ENCODE measurements at places on chromosomes 7 and 10.

DNA sequence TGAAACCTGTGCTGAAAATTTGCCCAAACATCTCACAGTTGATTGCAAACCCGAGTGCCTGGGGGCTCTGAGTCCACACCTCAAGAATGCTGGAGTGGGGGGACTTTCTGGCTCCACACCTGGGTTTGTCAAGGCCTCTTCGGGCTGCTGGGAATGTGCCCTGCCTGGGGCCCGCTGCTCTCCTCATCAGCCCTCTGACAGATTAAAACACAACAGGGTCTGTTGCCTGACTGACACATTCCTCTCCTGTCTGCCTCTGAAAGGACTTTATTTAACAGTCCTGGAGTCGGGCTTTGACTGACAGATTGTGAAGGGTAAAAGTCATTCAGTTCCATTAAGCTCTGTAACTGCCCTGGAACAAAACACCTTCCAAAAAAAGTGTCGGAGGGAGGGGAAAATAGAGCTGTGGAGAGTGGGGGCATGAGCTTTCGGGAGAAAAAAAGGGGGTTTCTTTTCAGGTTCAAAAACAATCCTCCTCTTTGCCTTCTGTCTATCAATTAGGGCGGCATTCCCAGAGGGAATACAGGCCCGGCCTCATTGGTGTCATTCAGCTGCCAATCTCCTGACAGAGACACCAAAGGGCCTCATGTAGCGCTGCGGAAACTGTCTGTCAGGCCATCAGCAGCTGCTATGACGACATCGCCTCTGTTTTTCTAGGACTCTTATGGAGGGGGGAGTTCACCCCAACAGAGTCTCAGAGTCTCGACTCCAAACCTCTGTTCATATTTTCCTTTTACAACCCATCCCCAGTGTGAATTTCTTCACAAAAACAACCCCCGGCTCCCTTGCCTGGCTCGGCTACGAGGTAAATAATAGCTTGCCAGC, 398.8 kb upstream of the NFE2L3 start:
- H3K4me3 ChIP-seq, result no peak overlapping the region
- H3K27ac ChIP-seq, result no peak overlapping the region
- H3K4me1 ChIP-seq, result no peaks in the 10 kb centered on the region
- peaks cover 5% of the 10 kb centered on the region for H3K27me3 ChIP-seq

- peaks cover 41% of the 10 kb centered on the region for H3K36me3 ChIP-seq
- DNase-seq, result no peak
- no peaks in the 10 kb centered on the region for H3K27me3 ChIP-seq
- no peaks in the 10 kb centered on the region for H3K4me1 ChIP-seq
Observed at GRCh38 chr7:157268540-157268939, 68.3 kb upstream of the DNAJB6 start.

GRCh38 chr7:149431486-149432120, 29.3 kb downstream of the ZNF777 start:
- no peaks in the 10 kb centered on the region for H3K27me3 ChIP-seq
- H3K27ac ChIP-seq, result no peak overlapping the region
- H3K4me3 ChIP-seq, result no peak overlapping the region
- H3K4me1 ChIP-seq, result no peaks in the 10 kb centered on the region

- peaks cover 62% of the 10 kb centered on the region for H3K4me1 ChIP-seq
- no peak overlapping the region for H3K4me3 ChIP-seq
- no peak for DNase-seq
- H3K27ac ChIP-seq, result peak overlapping the region; percentile 69
Observed at GRCh38 chr10:61964949-61965702, 63.6 kb downstream of the ARID5B start.

- no peaks in the 10 kb centered on the region for H3K27me3 ChIP-seq
- H3K36me3 ChIP-seq, result no peaks in the 10 kb centered on the region
- H3K27ac ChIP-seq, result no peak overlapping the region
- H3K4me3 ChIP-seq, result peak overlapping the region; percentile 68
- H3K4me1 ChIP-seq, result peaks cover 22% of the 10 kb centered on the region
- no peak for DNase-seq
Observed at GRCh38 chr7:74290553-74290950, 1.3 kb downstream of the CLIP2 start.

GRCh38 chr10:116385994-116386809, 41.4 kb upstream of the PNLIPRP3 start:
- H3K4me1 ChIP-seq, result no peaks in the 10 kb centered on the region
- H3K4me3 ChIP-seq, result no peak overlapping the region
- peak; percentile 4 for DNase-seq

GRCh38 chr10:94012834-94013233, 19.1 kb downstream of the PLCE1 start:
- no peak for DNase-seq
- H3K36me3 ChIP-seq, result no peaks in the 10 kb centered on the region
- no peak overlapping the region for H3K4me3 ChIP-seq
- H3K4me1 ChIP-seq, result no peaks in the 10 kb centered on the region

DNA sequence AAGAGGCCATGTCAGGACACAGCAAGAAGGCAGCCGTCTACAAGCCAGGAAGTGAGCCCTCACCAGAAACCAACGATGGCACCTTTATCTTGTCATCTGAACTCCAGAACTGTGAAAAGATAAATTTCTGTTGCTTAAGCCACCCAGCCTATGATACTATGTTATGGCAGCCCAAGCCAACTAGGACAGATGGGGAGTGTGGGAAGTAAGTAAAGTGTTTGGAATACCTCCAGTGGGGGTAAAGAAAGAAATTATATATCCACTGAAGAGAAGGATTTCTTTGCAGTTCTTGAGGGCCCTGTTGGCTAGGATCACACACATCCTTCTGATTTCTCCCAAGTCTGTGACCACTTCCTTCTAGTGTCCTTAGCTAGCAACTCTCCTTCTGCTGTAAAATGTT, 384.4 kb downstream of the TNS3 start:
- H3K4me3 ChIP-seq, result no peak overlapping the region
- no peak for DNase-seq
- no peak overlapping the region for H3K27ac ChIP-seq
- no peaks in the 10 kb centered on the region for H3K36me3 ChIP-seq

GRCh38 chr10:20978617-20979016, 81.5 kb upstream of the NEBL start:
- no peaks in the 10 kb centered on the region for H3K36me3 ChIP-seq
- no peak overlapping the region for H3K4me3 ChIP-seq
- no peaks in the 10 kb centered on the region for H3K4me1 ChIP-seq
- no peak for DNase-seq

GRCh38 chr7:151838861-151839381, 38.0 kb downstream of the PRKAG2 start:
- peak overlapping the region; percentile 78 for H3K27ac ChIP-seq
- peak; percentile 86 for DNase-seq
- H3K36me3 ChIP-seq, result no peaks in the 10 kb centered on the region
- H3K4me1 ChIP-seq, result peaks cover 32% of the 10 kb centered on the region
- H3K4me3 ChIP-seq, result peak overlapping the region; percentile 51

DNA sequence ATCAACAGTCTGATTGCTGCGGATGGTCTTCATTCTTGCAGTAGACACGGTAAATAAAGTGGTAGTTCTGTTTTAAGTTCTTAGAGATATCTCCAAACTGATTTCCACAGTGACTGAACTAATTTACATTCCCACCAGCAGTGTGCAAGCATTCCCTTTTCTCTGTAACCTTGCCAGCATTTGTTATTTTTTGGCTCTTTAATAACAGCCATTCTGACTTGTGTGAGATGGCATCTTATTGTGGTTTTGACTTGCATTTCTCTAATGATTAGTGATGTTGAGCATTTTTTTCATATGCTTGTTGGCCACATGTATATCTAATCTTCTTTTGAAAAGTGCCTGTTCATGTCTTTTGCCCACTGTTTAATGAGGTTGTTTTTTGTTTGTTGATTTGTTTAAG, 30.2 kb upstream of the CXCL12 start:
- no peaks in the 10 kb centered on the region for H3K27me3 ChIP-seq
- H3K4me1 ChIP-seq, result no peaks in the 10 kb centered on the region
- no peak for DNase-seq

DNA sequence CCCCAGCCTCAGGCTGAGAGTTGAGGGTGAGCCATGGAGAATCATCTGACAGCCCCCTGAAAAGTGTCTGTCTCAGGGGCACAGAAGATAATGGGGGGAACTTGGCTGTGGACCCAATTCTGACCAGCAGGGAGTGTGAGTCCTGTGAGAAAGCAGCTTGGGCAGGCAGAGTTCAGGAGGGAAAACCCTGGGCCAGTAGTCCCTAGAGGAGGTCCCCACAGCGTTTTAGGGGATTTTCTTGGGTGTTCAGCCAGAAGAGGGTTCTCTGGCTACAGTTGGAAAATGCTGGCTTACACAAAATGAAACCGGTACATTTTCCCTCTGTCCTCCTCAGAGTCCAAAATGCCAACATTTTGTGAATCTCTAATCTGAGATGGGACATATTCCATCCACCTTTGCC, 35.8 kb upstream of the TRIM8 start:
- H3K4me1 ChIP-seq, result no peaks in the 10 kb centered on the region
- DNase-seq, result no peak
- peaks cover 2% of the 10 kb centered on the region for H3K36me3 ChIP-seq

DNA sequence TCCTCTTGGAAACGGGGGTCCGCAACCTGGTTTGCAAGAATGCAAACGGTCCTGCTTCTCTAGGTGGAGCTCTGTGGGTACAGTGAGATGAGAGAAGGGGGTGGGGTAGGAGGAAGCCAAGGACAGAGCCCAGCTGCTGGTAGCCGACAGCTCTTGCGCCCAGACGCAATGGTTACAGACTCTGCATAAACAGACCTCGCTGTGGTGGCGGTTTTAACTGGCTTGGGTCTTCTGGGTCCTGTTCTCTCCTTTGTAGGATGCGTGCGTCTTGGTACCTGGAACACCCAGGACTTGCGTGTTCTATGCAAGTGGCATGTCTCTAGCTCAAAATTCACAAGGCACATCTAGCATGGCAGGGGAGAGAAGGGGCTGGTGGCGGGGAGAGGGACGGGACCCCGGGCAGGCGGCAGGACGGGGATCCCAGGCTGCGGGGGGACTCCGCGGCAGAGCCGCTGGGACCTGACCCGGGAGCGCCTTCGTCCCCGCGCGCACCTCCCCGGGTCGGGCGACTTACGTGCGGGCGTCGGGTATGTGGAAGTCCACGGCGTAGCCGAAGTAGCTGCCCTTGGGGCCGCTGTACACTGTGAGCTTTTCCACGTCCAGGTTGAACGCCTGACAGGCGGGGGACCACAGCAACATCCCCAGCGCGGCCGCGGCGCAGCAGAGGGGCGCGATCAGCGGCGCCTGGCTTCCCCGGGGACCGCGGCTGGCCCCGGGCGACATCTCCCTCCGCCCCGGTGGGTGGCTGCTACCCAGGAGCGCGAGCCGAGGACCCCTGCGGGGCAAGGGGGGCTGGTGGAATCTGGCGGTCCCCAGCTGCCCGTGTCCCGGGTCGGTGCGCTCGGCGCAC, 448 bp downstream of the ITGA8 start:
- no peaks in the 10 kb centered on the region for H3K4me1 ChIP-seq
- no peak overlapping the region for H3K4me3 ChIP-seq

- H3K4me1 ChIP-seq, result peaks cover 9% of the 10 kb centered on the region
- DNase-seq, result no peak
- no peaks in the 10 kb centered on the region for H3K27me3 ChIP-seq
- H3K4me3 ChIP-seq, result no peak overlapping the region
- H3K27ac ChIP-seq, result no peak overlapping the region
- H3K36me3 ChIP-seq, result no peaks in the 10 kb centered on the region
Observed at GRCh38 chr10:110430340-110431273, 67.1 kb upstream of the DUSP5 start.

DNA sequence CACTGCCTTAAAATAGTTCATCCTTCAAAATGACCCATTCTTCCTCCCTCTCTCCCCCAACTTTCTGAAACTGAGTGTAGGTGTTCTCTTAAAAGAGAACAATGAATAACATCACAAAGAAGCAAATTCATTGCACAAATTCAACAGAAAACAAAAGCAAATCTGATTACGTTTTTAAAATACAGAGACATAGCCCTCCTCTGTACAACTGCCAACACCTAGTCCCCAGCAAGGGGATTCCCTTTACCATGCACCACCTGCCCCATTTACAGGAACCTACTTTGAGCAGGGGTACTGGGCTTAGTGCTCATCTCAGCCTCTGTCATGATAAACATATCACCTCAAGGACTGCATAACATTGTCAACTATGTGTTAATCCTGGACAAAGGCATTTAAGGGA, 302.8 kb upstream of the AOAH start:
- no peaks in the 10 kb centered on the region for H3K4me1 ChIP-seq
- no peak for DNase-seq
- peaks cover 1% of the 10 kb centered on the region for H3K36me3 ChIP-seq
- H3K4me3 ChIP-seq, result no peak overlapping the region
- no peaks in the 10 kb centered on the region for H3K27me3 ChIP-seq

- DNase-seq, result no peak
- H3K4me1 ChIP-seq, result no peaks in the 10 kb centered on the region
- no peak overlapping the region for H3K27ac ChIP-seq
Observed at GRCh38 chr7:68862261-68862660, 736.0 kb upstream of the AUTS2 start.

DNA sequence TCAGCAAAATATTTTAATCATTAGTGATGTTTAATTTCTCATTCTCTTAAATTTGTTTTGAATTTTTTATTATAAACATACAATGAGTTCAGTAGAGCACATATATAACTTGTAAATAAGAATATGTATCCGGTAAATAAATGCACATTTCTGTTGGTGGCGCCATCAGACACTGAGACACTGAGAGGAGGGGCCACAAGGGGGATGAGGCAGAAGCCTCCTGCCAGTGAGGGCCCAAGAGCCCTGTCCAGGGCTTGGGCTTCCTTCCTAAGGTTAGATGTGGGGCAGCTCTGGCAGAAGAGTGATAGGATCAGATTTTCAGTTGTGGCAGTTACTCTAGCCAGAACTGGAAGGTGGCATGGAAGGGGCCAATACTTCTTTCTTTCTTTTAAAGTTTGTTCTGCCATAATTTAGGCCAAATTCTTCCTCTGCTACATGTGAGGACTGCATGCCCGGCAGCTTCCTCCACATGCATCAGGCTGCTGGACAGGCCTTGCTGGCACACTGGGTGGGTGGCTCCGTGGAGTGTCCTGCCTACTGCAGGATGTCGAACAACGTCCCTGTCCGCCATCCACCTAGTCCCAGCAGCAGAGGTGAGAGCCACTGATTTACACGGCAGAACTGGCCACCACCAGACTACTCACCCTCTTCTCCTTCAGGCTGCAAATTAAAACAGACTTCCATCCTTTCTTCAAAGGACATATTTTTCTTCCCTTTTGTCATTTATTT, 13.2 kb downstream of the PTPRN2 start:
- peaks cover 5% of the 10 kb centered on the region for H3K4me1 ChIP-seq
- DNase-seq, result no peak
- H3K27ac ChIP-seq, result no peak overlapping the region
- H3K27me3 ChIP-seq, result peaks cover 2% of the 10 kb centered on the region
- no peaks in the 10 kb centered on the region for H3K36me3 ChIP-seq
- H3K4me3 ChIP-seq, result no peak overlapping the region

GRCh38 chr7:117870448-117871130, 2.7 kb downstream of the CTTNBP2 start:
- no peaks in the 10 kb centered on the region for H3K36me3 ChIP-seq
- peaks cover 5% of the 10 kb centered on the region for H3K4me1 ChIP-seq
- no peak overlapping the region for H3K4me3 ChIP-seq

GRCh38 chr7:41825927-41826480, 123.1 kb upstream of the INHBA start:
- no peaks in the 10 kb centered on the region for H3K27me3 ChIP-seq
- no peaks in the 10 kb centered on the region for H3K4me1 ChIP-seq
- no peak overlapping the region for H3K27ac ChIP-seq
- no peak overlapping the region for H3K4me3 ChIP-seq
- no peaks in the 10 kb centered on the region for H3K36me3 ChIP-seq
- DNase-seq, result no peak

GRCh38 chr7:77368974-77369373, 47.2 kb downstream of the GSAP start:
- DNase-seq, result no peak
- peaks cover 9% of the 10 kb centered on the region for H3K36me3 ChIP-seq
- no peak overlapping the region for H3K27ac ChIP-seq
- H3K4me1 ChIP-seq, result no peaks in the 10 kb centered on the region
- no peaks in the 10 kb centered on the region for H3K27me3 ChIP-seq

GRCh38 chr10:102935505-102935904, 17.4 kb downstream of the CNNM2 start:
- no peak for DNase-seq
- H3K27ac ChIP-seq, result no peak overlapping the region
- no peaks in the 10 kb centered on the region for H3K36me3 ChIP-seq
- H3K4me1 ChIP-seq, result no peaks in the 10 kb centered on the region

All from B cell (primary cell).